ENCODE measurements at places on chromosomes 11 and 22. TPM values are rescaled to one million over a fixed set of nuclear protein-coding genes. Genes with fewer than 3 reads are reported as not detected.

DNA sequence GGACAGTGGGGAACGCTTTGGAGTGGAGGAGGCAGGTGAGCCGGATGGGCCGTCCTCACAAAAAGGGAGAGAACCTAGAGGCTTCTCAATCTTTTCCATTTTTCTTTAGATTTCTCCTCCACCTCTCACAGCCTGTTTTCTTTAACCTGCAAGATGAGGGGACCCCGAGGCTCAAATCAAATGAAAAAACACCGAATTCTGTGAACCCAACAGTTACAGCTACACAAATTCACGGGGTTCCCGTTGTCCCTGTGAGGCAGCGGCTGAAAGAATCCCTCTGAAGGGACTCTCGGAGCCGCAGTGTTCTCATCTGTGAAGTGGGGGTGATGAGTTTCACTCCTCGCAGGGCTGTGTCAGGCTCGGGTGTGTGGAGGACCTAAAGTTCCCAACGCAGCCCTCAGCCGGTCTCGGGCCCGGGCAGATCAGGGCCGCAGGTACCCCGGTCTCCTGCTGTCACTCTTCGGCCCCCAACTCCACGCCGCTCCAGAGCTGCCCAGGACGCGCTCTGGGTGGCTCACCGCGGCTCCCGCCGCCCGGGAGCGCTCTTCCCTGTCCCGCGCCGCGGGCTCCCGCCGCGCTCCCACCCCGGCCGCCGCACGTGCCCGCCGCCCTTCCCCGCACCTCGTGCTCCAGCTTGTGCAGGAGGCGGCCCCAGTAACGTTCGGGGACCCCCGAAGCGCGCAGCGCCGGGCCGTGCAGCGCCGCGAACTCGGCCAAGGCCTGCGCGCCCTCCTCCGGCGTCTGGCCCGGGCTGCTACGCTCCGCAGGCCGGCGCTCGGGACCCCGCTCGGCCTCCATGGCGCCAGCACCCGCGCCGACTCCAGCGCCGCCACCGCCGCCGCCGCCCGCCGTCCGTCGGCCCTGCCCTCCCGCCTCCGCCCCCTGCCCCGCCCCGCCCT, at the start of gene TTLL12:
Gene TTLL12 (minus strand): TSS at position 863 of the 899 bp plus-strand sequence. CDS start 65 bp downstream, at position 798.
- peak; percentile 43 for DNase-seq

KRTAP5-7 gene
- not detected for total RNA-seq

MIAT gene
- total RNA-seq = 0.14 TPM

GRCh38 chr22:17436382-17436980, 67.2 kb downstream of the CECR2 start:
- DNase-seq = no peak
